Activated naive CD4-positive, alpha-beta T cell treated with anti-CD3 and anti-CD28 coated beads for 36 hours (primary cell): ENCODE measurements at places on chromosomes 7 and 10. TPM values are rescaled to one million over a fixed set of nuclear protein-coding genes. Genes with fewer than 3 reads are reported as not detected.

GRCh38 chr7:153532326-153532725 lies 519.9 kb upstream of the DPP6 start:
- DNase-seq: no peak

DNA sequence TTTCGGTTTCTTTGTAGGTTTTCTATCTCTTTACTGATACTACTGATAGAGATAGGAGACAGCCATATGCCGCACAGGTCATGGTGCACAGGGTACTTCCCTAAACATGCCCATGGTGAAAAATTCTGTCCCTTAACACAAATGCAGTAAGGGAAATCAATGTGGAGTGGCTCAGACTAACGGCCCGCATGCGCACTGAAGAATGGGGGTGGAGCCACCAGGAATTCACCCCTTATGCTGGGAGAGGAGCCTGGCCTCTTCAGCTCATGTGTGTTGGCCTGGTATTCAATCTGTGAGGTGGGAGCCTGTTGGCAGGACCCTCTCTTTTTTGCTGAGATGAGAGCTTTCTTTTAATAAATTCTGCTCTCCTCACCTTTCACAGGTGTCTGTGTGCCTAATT lies 8.4 kb upstream of the URGCP start:
- DNase-seq: no peak

GRCh38 chr10:21604651-21605050 lies 70.6 kb downstream of the MLLT10 start:
- DNase-seq: no peak

DNA sequence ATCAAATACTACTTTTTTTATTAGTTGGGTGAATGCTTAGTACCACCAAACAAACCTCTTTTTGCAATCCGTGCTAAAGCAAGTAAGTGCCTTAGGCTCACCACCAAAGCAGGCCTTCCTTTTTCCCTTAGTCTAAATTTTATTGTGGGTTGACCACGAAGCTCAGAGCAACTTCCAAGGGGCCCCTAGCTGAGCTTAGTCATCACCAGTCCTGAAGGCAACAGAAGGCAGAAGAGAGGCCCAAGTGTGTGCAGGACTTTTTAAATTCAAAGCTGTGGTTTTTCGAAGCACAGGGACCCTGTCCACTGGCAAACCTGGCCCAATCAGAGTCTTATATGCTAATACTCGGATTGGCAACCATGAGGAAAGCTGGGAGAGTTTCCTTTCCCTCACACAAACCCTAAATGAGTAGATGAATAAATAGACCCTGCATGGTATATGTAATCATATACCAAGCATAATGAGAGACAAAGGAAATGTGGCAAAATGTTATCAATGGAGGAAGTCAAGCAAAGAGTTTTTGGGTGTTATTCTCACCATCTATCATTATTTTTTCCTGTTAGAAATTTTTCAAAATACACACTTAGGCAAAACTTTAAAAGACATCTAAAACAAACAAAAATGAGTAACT lies 453.2 kb upstream of the GALNT17 start:
- DNase-seq: no peak

GRCh38 chr10:80474941-80475340 lies 20.8 kb downstream of the TSPAN14 start:
- no peak for DNase-seq

DNA sequence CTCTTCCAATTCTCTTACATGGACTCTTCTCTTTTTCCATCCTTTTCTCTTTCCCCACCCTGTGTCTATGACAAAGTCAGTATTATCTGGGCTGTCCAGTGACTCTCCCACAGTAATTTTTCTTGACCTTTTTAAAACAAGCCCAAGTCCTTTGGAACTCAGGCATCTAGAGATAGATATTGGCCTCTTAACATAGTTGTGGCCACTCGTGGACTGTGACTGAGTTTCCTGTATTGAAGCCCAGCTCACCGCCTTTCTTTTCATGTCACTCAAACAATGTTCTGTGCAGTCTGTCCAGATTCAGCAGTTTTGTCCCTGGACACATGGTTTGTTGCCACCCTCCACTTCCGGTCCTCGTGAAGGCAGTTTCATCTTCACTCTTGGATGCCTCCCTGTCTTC lies 110.9 kb upstream of the CDC14C start:
- DNase-seq: no peak

DNA sequence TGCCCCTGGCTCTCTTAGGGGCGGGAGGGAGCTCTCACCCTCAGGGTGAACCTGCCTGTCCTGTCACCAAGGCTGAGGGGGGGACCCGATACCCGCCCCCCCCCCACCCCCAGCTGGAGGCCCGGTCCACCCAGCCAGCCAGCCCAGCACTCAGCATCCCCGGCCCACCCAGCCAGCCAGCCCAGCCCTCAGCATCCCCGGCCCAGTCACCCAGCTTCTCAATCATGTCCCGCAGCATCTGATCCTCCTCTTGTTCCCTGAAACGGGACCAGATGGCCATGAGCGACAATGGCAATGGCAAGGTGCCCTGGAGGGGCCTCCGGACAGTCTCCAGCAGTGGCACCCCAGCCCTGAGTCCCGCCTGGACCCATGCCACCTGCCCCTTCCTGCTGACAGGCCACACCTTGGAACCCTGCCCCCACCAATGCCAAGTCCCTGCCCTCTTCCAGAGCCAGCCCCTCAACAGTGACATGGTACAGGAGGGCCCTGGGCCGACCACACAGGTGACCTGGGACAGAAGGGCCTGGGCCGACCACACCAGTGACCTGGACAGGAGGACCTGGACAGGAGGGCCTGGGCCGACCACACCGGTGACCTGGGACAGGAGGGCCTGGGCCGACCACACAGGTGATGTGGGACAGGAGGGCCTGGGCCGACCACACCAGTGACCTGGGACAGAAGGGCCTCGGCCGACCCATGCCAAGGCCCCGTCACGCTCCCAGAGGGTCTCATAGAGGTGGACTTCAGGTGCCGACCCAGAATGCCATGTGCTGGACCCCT lies 24.2 kb downstream of the MICALL2 start:
- DNase-seq: no peak

- no peak for DNase-seq
These were observed 327.1 kb downstream of the GLRX3 start for GRCh38 chr10:130463104-130463875.

- no peak for DNase-seq
These were observed 79.3 kb downstream of the GOLGA7B start for GRCh38 chr10:97928897-97929296.

PCDH15 gene
- total RNA-seq: not detected

MYPN gene
- total RNA-seq: not detected
